ENCODE measurements at places on chromosomes 1 and 21.

GRCh38 chr21:42538479-42539275 lies 25.0 kb downstream of the SLC37A1 start:
- no peak for DNase-seq

- no peak for DNase-seq
Measured at GRCh38 chr1:214550013-214550856, 1.2 kb downstream of the PTPN14 start.

DNA sequence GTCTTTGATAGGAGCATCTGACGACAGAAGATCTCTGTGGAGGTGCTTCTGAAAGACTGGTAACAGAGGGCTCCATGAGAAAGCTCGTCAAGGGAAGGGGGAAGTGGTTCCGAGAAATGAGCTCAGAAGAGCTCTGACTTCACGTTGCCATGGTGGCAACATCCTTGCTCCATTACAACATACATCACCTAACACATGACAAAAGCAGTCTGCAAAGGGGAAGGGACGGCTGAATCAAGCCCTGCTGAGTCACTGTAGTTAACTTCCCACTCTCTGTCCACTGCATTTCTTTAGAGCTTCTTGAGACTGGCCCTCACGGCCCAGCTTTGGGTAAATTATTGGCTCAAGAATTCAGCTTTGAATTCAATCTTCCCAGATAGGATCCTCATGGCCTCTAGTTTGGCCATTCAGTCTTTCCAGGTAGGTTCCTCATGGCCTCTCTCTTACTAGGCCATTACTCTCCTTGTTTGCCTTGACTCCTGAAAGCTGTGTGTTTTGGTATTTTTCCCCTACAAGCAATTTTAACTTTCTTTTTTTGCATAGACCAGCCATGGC lies 88.0 kb upstream of the ZNF648 start:
- DNase-seq: peak; percentile 96

DNA sequence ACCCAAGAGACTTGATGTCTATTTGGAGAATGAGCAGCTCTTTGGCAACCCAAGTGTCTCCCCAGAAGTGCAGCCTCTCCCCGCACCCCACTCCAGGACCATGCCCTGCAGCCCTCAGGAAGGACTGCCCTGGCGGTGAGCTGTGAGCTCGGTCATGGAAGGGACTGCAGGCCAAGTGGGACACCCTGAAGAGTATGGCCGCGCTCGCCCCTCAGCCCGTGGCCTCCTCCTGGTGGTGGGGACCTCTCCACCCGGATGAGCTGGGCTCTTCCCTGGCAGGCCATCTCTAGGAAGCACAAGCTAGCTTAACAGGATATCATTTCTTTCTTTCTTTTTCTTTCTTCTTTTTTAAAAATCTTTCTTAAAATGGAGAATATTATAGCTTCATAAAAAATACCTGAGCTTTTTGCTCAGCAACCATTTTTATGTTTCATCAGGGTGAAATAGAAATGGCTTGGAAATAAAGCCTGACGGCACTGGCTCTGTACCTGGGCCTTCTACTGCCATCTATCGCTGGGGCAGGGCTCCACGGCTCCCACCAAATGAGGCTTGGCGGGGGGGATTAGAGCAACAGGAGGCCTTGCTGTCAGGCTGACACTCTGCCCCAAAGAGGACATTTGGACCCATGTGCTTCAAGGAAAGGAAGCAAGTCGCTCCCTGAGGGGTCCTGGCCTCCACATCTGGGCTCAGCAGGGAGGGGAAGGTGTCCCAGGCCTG lies 296.2 kb upstream of the VAMP3 start:
- DNase-seq: no peak

DNA sequence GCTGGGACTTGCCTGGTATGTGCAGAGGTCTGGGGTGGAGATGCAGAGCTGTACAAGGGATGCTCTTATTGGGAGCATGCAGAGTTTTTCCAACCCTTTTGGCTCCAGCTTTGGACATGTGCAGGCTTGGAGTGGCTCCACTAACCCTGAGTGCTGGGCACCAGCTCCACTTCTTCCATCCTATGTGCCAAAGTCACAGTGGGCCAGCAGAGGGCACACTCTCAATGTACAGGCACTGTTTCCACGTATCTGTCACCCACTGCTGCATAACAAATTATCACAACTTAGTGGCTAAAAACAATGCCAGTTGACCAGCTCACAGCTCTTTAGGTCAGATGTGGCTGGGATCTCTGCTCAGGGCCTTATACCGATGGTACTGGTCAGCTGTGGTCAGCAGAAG lies 631.8 kb downstream of the AJAP1 start:
- DNase-seq: no peak

GRCh38 chr1:246875041-246876026 lies 56.4 kb downstream of the AHCTF1 start:
- no peak for DNase-seq

GRCh38 chr1:160819186-160819585 lies 23.2 kb downstream of the LY9 start:
- no peak for DNase-seq

DNA sequence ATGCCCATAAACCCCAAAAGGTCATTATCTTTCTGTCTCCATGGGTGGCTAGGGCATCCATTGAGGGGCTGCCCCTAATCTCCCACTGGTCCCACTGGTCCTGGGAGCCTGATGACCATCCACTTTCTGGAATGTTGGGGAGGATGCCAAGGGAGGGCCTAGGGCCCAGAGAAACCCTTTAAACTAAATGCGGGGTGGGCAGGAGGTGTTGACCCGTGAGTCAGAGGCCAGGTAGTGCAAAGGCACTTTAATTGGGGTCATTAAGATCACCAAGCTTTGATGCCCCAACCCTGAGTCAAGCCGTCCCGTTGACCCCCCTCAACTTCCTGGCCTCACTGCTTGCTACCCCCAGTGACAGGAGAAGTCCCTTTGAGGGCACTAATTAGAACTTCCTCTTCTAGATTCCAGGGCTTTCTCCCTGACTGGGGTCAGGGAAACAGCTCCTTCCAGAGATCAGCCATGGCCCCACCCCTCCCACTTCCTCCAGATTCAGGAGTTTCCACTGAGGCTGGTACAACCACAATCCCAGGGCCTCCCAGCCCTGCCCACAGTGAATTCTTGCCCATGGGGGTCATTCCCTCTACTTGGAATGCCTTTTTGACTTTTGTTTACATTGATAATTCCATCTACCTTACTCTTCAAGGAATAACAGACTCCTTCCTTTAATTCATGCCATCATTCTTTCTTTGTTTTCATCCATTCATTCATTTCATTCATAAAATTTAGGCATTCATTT lies 15.5 kb upstream of the SERINC2 start:
- DNase-seq: no peak

GRCh38 chr1:52668711-52669110 lies 29.4 kb downstream of the COA7 start:
- DNase-seq: no peak

All from HL-60 (cell line).